ENCODE measurements at places on chromosomes 3 and 15.

DNA sequence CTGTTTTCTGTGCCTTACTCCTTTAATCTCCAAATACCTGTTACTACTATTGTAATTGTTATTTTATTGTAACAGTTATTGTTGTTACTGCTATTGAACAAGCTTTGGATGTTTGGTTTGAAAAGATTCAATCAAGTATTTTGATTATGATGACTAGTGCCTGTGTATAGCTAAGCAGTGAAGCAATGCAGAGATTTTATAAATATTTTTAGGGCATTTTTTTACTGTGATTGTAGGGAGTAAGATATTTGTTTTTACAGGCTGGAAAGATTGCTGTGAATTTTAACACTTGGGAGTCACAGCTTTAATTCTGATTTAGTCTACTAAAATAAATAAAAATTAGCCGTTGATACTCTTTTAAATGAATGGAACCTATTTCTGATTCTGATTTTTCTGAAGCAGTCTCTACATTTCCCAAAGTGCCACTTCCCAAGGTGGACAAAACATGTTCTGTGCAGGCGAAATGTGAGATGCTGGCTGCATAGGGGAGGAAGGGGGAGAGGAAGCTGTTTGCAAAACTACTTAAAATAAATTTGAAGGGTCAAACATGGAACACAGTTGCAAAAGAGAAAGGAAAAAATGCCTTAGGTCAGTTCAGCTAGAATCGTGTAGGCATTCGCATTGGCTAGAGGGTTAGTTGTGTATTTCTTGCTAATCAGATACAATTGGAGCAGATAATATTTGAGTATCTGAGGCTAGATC is 25.7 kb downstream of the EEFSEC start:
- DNase-seq = no peak

DNA sequence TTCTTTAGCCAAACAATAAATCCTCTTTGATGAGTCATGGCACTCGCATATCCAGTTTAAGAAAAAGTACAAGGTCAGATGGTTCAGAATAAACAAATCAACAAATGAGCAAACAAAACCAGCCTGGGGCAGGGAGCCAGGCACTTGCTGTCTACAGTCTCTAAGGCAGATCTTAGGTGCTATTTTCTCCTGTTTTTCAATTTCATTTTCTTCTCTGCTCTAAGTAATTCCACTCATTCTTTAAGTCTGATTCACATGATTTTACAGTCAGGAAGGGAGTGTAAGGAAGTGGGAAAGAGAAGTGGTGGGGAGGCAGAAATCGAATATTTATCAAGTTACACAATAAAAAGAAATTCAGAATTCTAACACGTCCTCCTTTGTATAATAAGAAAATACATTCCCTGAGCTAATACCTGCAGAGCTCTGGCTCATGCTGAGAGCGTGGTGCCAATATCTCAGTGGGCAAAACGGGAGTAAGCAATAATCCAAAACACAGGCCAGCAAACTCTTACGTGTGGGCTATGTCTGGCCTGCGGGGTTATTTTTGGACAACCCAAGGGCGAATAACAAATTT is 298.6 kb downstream of the ADAMTS17 start:
- peak; percentile 69 for DNase-seq

DNA sequence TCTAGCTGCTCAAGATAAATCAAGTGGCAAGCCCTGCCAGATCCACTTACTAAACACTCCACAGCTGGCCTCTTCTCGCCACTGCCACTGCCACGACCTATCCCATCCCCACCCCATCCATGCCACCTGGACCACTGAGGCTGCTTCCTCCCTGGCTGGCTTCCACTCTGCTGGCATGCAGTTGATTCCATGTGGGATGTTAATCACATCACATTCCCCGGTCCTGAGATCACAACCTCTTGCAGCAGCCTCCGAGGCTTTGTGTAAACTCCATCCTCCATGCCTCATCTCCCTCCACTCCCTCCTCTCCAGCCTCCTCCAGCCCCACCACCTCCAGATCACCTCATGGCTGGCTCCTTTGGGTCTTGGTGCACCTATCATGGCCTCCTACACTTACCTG is 7.7 kb downstream of the NCKIPSD start:
- DNase-seq = no peak

- DNase-seq = no peak
Observed at GRCh38 chr15:85621094-85621493, 173.6 kb downstream of the KLHL25 start.

DNA sequence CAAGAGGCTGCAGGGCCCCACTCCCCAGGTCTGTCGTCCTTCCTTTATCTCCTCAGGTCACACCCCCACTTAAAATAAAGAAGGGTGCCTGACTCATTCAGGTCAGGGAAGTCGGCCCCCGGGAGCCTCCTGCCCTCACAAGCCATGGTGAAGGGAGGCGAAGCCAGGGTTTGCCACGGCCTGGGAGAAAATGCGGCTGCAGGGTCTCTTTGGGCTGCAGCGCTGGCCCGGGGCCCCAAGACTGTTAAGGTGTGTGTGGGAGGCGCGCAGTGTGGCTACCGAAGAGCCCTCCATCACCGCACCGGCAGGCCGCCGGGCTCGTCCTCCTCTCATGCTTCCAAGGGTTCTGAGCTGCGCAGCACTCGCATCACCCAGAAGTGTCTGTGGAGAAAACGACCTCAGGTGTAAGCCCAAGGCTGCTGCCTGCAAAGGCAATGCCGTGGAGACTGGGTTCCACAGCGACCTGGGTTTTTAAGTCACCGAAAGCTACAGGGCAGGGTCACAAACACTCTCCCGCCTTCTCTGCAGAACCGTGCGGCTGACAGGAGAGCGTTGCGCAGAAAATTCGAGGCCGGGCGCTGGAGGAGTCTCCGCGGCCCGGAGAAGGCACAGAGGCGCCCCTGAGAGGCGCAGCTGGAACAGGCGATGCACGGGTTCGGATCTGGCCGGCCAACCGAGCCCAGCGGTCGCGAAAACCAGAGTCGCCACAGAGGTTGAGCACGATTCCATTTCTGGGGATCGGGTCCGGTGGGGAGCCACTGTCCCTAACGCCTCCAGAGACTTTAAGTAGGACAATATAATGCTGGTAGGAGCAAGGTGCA is 8.7 kb downstream of the FOXL2 start:
- DNase-seq = no peak

DNA sequence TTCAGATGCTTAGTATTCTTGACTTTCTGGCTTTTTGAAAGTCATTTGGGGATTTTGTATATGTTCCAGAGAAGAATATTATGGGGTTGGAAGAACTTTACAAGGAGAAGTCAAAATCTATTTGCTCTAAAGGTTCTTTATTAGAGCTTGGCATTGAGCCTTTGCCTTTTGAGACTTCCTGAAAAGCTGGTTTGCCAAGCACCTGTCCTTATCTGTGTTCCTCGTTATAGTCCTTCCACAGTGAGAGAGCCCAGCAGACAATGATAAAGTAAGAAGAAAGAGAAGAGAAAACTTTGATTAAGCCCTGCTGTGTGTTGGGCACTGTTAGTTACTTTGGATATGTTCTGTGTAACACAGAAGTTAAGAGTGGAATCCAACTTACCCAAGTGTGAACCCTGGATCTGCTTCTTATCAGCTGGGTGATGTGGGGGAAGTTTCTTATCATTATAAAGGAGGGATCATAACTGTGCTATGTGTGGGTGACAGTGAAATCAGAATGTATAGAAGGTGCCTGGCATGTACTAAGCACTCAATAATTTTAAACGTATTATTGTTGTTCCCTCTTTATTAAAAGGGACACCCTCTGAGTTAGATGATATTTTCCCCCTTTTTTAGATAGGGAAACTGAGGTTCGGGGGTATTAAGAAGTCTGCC is 44.3 kb upstream of the POLR2M start:
- no peak for DNase-seq

- DNase-seq = no peak
Observed at GRCh38 chr15:25329696-25330095, 109.1 kb downstream of the UBE3A start.

DNA sequence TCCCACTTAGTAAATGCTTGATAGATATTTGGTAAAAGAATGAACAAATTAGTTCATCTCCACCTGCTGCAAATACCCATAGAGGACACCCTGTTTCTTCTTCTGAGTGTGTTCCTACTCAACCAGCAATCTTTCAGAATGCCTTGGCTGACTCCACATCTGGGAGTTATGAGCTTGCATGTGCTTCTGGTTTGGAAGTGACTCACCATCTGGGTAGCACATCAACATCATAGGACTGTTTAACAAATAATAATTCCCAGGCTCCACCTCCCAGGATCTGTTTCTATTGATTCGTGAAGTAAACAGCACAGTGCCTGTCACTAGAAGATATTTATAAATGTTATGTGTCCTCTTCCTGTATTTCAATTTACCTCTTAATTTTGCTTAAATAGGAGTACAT is 580.1 kb downstream of the ROBO2 start:
- DNase-seq = no peak

GRCh38 chr3:111859061-111859973 is at the start of gene PHLDB2:
TSS of gene PHLDB2 (plus strand) at chr3:111859265. CDS start at chr3:111884078, 24,813 bp downstream.
- peak; percentile 95 for DNase-seq

- DNase-seq = no peak
Observed at GRCh38 chr15:28873585-28874190, 12.1 kb upstream of the APBA2 start.

DNA sequence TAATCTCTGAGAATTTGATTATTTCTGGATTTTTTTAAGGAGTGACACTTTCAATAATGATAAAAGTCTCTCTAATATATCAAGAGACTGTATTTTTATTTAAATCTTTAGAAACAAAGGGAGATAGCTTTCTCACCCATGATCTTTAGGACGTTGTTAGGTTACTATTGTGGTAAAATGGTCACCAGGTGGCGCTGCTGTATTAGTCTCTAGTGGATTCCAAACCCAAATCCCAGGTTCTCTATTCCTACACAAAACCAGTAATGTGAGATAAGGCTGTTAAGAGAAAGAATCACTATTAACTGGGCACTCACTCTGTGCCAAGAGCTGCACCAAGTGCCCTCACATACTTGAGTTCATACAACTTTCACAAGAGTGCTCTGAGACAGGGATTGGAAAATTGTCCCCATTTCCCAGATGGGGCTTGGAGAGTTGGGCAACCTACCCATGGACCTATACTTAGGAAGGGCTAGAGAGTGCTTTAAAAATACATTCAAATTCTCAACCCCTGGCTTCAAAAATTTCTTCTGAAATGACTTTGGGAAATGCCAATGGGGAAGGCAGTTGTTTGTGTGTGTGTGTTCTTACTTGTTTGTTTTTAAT is 593.4 kb upstream of the TGFBR2 start:
- DNase-seq = peak; percentile 44

- peak; percentile 13 for DNase-seq
Observed at GRCh38 chr3:129558772-129559564, 16.0 kb downstream of the H1-8 start.

DNA sequence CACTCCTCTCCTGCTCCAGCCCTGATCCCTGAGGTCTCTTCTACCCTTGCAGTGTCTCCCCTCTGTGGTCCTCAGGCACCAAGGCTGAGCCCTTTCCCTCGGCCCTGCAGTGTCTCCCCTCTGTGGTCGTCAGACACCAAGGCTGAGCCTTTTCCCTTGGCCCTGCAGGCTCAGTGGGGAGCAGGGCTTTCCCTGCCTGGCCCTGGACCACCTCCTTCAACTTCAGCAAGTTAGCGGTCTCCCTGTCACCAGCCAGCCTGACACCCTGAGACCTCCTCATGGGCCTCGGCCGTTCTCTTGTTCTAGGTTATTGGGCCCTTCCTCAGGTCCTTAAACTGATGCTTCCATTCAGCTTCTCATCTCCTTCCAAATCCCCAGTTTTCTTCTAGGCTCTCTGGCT is 4.3 kb downstream of the NRROS start:
- no peak for DNase-seq

DNA sequence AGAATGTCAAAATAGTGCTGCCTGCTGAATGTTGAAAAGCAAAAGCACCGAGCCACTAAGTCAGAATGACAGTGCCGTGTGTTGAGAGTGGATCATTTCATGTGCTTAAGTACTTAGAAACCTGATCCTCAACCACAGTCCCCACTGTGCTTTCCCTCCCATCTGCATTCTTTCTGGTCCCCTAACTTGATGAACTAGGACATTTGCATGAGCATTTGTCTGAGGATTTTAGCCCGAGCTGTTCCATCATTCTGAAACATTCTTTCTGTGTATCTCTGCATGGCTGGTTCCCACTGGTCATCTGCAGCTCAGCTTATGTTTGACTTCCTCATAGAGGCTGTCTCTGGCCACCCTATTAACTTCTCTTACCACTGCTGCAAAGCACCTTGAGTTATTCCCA is 42.0 kb downstream of the SST start:
- DNase-seq = no peak

DNA sequence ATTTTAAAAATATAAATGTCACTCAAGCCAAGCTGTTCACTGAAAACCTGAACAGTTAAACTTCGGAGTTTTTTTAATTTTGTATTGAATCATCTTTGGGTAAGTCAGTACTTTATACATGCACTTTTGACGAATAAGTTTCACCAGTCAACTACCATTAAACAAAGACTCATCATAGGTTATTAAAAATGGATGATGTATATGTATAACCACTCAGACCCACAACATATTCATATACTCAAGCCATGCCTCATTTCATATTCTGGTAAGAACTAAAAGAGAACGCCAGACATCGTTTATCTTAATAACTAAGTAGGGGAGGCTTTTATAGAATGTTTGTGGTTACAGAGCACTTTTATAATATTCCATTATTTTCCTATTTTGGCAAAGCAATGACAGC is 18.3 kb downstream of the MSL2 start:
- no peak for DNase-seq

DNA sequence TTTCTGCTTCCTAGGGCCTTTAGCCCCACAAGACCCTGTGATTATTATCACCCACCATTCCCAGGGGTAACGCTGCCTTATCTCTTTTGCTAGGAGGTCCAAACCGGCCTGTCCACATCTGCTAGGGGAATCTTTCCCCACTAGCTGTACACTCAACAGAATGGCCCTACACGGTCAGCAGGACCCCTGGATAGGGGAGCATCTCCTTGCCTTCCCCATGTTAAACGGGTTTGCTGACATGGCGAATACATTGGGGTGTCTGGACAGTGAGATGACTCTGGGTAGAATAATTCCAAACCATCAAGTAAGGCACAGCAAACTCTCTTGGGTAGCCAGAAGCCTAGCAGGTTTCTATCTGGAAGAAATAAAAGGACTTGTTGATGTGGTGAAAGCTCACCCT is 702 bp downstream of the TRAIP start:
- no peak for DNase-seq

- DNase-seq = no peak
Observed at GRCh38 chr3:194950906-194951628, 265.4 kb downstream of the FAM43A start.

- DNase-seq = no peak
Observed at GRCh38 chr15:89085289-89085926, 2.8 kb upstream of the ABHD2 start.

GRCh38 chr3:68912376-68912775 is 20.0 kb downstream of the TAFA4 start:
- no peak for DNase-seq

DNA sequence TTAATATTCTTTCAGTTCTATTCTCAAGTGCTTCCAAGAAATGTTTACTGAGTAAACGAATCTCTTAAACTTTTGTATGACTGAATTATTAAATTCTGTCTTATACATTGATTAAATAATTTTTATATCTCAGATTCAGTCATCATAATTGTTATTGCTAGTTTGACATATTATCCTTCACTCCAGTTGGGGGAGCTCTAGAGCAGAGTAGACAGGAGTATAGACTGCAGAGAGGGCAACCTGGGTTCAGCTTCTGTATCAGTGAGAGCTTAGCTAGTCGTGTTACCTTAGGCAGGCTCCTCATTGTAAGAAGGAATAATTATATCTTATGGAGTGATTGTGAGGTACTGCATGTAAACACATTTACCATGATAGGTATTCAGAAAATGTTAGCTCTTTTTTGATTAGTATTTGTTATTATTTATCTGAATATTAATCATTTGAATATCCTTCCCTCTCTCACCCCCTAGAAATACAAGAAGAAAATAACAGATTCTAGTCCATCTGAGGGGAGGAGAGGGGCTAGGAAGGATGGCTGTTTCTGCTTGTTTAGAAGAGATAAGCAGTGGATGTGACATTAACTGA is 31.0 kb upstream of the ZCWPW2 start:
- peak; percentile 48 for DNase-seq
